ENCODE measurements at places on chromosomes 5 and 9.

DNA sequence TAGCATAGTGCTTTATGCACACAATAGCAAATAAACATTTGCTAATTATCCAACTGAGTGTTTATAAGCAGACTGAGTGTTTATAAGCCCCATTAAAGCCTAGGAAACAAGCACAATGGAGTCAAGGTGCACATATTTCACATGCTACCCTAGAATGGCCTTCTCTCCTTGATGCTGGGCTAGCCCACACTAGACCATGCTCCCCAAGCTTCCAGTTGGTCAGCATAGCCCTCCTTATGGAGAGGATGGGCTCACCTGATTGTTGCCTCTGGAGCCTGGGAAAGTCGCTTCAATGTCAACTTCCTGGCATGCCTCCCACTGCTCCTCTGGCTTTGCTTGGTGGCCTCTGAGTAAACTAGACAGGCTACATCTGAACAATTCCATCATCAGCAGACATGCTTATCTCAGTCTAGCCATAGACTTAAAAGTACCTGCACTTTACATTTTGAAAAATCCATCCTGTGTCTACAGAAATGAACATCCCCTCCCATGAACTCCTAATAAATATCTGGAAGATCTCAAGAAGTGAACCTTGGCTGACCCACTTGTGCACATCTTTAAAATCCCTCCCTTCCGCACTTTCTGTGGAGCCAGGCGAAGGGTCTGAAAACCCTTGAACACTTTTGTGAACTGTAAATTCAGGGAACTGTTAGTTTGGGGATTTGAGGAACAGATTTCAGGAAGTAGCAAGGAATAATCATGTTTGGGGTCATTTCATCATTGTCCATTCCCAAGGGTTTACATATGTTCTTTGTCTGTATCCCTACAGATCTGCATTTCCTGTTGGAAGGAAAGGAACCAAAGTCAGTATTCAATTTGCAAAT is 486.6 kb downstream of the ARHGEF28 start:
- DNase-seq, result no peak

DNA sequence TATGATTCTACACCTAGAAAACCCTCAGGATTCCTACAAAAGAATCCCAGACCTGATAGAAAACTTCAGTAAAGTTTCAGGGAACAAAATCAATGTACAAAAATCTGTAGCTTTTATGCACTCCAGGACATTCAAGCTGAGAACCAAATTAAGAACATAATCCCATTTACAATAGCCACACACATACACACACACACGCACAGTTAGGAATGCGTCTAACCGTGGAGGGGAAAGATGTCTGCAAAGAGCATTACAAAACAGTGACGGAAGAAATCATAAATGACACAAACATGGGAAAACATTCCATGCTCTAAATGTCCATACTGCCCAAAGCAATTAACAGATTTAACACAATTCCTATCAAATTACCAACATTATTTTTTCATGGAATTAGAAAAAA is 51.4 kb upstream of the CAST start:
- no peak for DNase-seq

DNA sequence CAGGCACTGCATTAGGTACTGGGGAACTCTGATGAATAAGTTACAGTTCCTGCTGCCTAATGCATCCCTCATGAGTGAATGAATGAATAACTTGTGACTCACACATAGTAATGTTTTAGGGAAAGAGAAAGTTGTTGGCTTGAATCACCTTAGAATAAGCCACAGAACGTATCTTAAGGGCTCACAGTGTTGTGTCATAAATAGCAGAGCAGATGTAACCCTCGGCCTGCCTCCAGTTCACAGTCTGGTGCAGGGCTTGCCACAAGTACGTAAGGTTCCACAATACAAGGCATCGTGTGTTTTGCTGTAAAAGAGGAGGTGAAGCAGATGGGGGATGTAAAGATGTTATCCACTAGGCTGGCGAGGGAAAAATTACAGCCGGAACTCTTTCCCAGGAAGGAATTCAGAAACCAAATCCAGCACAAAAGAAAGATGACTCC is 218.7 kb downstream of the TRPM3 start:
- no peak for DNase-seq

- no peak for DNase-seq
Measured at GRCh38 chr5:177545487-177546257, 8.7 kb downstream of the FAM193B start.

DNA sequence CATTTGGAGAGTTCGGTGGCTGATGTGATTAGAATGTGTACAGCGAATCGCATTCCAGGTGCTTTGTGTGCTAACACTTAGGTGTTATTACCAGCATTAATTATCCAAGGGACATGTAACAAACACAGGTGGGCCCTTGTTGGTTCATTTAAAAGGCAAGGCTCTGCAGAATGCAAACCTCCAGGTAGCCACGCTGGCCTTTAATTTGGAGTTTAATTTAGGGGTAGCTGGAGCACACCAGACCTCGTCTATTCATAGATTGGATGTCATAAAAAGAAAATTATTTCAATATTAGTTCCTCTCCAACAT is 191.1 kb downstream of the MAT2B start:
- DNase-seq, result no peak

- no peak for DNase-seq
Measured at GRCh38 chr5:150164211-150164980, 2.2 kb upstream of the CDX1 start.

- DNase-seq, result no peak
Measured at GRCh38 chr5:111747337-111747736, 9.7 kb downstream of the NREP start.

DNA sequence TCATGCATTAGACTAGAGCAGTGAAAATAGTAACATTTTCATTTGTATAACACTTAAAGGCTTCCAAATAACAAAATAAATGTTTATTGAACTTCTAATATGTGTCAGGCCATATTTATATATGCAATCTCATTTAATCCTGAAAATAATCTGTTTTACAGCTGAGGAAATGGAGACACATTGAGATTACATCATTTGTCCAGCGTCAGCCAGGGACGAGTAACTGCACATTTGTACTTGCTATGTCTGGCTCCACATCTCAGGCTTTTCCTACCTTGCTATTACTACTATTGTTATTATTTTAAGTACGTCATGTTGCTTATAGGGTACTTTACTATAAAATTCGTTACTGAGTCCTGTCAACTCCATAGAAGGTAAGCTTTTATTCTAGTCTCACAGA is 3.8 kb upstream of the C9 start:
- DNase-seq, result no peak

GRCh38 chr5:60382716-60383115 is 317.2 kb downstream of the DEPDC1B start:
- no peak for DNase-seq

DNA sequence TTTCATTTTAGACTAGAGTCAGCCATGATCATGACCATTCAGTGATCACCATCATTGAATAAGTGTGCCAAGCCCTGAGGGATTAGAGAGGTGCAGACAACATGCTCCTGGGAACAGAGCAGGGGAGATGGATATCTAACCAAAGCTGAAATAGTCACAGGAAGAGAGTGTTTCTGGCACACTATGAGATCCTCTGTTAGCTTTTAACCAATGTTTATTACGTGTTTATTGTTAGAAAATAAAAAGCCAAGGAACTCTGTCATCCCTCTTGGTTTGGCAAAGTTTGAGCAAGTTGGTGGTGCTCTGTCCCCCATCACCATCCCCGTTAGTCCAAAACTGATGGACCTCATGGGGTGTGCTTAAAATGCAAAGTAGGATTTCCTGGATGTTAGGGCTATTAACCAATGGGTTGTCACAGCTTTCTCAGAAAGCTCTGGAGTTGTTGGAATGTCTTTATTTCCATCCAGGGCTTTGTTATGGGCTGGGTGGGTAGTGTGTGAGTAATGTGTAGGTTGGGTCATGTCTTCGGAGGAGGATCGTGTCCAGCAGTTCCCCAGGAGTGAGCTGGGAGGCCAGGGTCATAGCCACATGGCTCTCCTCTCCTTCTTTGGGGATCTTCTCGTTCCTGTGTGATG is 34.9 kb downstream of the SLC28A3 start:
- no peak for DNase-seq

- no peak for DNase-seq
Measured at GRCh38 chr5:61114441-61114840, 47.8 kb downstream of the SMIM15 start.

- no peak for DNase-seq
Measured at GRCh38 chr5:129441096-129441495, 19.0 kb upstream of the ADAMTS19 start.

- no peak for DNase-seq
Measured at GRCh38 chr5:74342948-74343682, 297.4 kb downstream of the ENC1 start.

GRCh38 chr5:20570486-20570885 is 582.5 kb upstream of the CDH18 start:
- DNase-seq, result no peak
